Right ventricle myocardium superior (tissue), 1 donor: ENCODE measurements at places on chromosomes 12 and 14. TPM values are rescaled to one million over a fixed set of nuclear protein-coding genes. Genes with fewer than 3 reads are reported as not detected.

The AVPR1A gene
- 1.5 TPM for total RNA-seq

The ISM2 gene
- not detected for total RNA-seq

The CMKLR1 gene
- total RNA-seq, result 7.2 TPM

The AICDA gene
- total RNA-seq, result not detected

DNA sequence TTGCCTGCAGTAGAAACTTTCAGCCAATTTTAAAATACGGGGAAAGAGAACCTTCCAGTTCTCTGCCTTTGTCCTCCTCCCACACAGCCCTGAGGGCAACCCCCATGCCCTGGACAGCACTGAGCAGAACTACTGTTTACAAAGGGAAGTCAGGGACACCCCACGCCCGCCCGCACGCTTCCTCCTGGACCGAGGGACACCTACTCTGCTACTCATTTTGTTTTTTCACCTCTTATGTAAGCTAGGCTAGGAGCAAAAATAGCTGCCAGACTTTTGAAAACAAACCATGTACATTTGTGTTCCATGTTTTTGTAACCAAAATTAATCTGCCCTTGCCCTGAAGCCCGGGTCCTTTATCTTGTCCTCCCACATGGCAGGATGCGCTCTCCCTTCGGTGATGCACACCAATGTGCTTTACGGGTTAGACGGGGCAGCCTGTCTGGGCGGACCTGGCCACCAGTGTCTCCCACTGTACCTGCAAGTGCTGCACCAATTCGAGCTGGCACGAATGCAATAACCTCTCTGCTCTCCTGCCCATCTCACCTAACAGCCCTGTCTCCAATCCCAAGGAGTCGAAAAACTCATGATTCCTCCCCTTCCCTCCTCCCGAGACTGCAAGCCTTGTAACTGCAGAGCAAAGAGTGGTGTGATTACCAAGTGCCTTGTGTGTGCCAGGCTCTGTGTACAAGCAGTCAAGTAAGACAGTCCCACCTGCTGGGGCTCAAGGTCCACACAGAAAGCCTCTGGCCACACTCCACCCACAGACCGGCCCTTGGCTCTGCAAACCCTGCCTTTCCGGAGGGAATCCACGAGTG, 85.2 kb downstream of the CCDC88C start:
- peak; percentile 69 for DNase-seq

DNA sequence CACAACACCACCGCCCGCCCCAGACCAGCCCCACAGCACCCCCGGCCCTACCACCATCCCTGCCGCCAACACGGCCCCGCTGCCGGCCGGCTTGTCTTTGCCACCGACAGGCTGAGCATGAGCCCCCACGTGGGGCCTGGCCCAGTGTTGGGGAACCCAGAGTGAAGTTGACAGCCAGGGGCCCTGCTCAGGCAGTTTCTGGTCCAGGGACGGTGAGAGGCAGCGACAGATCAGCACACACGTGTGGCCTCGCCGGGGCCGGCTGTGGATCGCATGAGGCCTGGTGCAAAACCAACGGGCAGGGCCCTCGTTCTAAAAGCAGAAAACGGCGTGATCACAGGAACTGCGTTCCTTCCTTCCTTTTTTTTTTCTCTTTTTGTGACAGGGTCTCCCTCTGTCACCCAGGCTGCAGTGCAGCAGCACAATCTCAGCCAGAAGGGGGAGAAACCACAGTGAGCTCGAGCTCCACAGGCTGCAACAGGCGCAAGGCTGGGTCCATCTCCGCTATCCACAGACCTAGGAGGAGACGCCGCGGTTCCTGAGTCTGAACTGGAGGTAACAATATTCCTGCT, 50.5 kb upstream of the FBRSL1 start:
- no peak for DNase-seq
